ENCODE measurements at places on chromosomes 5 and 9. TPM values are rescaled to one million over a fixed set of nuclear protein-coding genes. Genes with fewer than 3 reads are reported as not detected.

The CD74 gene
- total RNA-seq = 28.2 TPM

The ABLIM3 gene
- total RNA-seq = 0.46 TPM

The SLC34A1 gene
- not detected for total RNA-seq

The CCL27 gene
- 1.0 TPM for total RNA-seq

The ANKRD18A gene
- 12.9 TPM for total RNA-seq

The ERAP2 gene
- 0.13 TPM for total RNA-seq

The MEIKIN gene
- total RNA-seq = not detected

GRCh38 chr9:98736226-98736625 is 27.5 kb upstream of the GABBR2 start:
- no peak overlapping the region for H3K4me3 ChIP-seq
- H3K27ac ChIP-seq = no peak overlapping the region
- H3K36me3 ChIP-seq = peaks cover 46% of the 10 kb centered on the region
- no peaks in the 10 kb centered on the region for H3K27me3 ChIP-seq
- peaks cover 13% of the 10 kb centered on the region for H3K4me1 ChIP-seq
- no peak for DNase-seq

- no peaks in the 10 kb centered on the region for H3K27me3 ChIP-seq
- no peaks in the 10 kb centered on the region for H3K36me3 ChIP-seq
- no peak overlapping the region for H3K4me3 ChIP-seq
- no peak overlapping the region for H3K27ac ChIP-seq
- no peak for DNase-seq
- peaks cover 6% of the 10 kb centered on the region for H3K4me1 ChIP-seq
These were observed 58.9 kb downstream of the INSYN2B start for GRCh38 chr5:169921384-169921783.

- no peaks in the 10 kb centered on the region for H3K27me3 ChIP-seq
- no peak overlapping the region for H3K4me3 ChIP-seq
- no peak for DNase-seq
- H3K27ac ChIP-seq = no peak overlapping the region
- H3K36me3 ChIP-seq = no peaks in the 10 kb centered on the region
These were observed 563.5 kb downstream of the CDH18 start for GRCh38 chr5:19424506-19424905.

DNA sequence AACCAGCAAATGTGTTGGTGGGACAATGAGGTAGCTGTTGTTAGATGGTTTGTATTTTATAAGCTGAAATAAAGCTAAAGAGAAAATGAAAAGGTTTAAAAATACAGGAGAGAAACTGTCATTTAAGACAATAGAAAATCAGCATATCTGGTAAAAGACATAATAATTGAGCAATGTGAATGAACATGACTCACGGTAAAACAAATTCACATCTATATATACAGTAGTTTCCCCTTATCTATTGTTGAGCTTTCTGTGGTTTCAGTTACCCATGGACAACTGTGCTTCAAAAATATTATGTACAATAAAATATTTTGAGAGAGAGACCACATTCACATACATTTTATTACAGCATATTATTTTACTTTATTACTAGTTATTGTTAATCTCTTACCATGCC is 1649.8 kb downstream of the EFNA5 start:
- no peaks in the 10 kb centered on the region for H3K36me3 ChIP-seq
- H3K27ac ChIP-seq = no peak overlapping the region
- H3K4me1 ChIP-seq = peaks cover 24% of the 10 kb centered on the region
- no peak for DNase-seq

DNA sequence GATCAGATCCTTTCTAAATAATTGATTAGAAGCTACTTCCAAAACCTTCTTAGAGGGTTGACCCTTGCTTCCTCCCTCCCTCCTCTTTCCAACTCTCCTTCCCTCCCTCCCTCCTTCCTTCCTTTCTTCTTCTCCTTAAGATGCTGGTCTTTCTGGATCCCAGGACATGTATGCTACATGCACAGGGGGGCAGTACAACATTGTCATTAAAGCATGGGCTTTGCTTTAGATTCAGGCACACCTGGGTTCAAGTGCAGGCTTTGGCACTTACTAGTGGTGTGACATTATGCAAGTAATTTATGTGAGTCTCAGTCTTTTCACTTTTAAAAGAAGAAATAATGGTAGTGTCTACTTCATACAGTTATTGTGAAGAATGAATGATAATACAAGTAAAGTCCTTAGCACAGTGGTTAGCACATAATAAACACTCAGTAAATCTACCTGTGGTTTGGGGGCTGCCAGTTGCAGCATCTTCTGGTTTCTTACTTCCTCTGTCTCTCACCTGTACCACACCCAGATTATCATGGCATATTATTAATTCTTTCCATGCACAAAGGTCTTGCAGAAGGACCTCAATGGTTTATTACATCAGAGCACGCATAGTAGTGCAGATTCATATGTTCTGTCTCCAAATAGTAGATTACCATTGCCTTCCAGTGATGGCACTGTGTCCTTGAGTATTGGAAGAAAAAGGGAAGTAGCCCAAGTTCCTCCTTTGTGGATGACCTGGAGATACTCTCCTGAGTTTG is 154.1 kb downstream of the ARHGAP26 start:
- H3K36me3 ChIP-seq = peaks cover 4% of the 10 kb centered on the region

- no peak overlapping the region for H3K27ac ChIP-seq
- no peak for DNase-seq
- no peaks in the 10 kb centered on the region for H3K27me3 ChIP-seq
- H3K36me3 ChIP-seq = peaks cover 5% of the 10 kb centered on the region
These were observed 5.6 kb upstream of the FUT7 start for GRCh38 chr9:137037483-137037882.

GRCh38 chr5:75277463-75277862 is 40.8 kb upstream of the ANKRD31 start:
- DNase-seq = no peak
- no peak overlapping the region for H3K27ac ChIP-seq
- peaks cover 17% of the 10 kb centered on the region for H3K36me3 ChIP-seq
- no peak overlapping the region for H3K4me3 ChIP-seq
- peaks cover 42% of the 10 kb centered on the region for H3K4me1 ChIP-seq

GRCh38 chr5:157167214-157167621 is 1.2 kb upstream of the GARIN3 start:
- no peak overlapping the region for H3K4me3 ChIP-seq
- peaks cover 25% of the 10 kb centered on the region for H3K36me3 ChIP-seq
- no peak for DNase-seq
- no peak overlapping the region for H3K27ac ChIP-seq
- peaks cover 6% of the 10 kb centered on the region for H3K27me3 ChIP-seq

DNA sequence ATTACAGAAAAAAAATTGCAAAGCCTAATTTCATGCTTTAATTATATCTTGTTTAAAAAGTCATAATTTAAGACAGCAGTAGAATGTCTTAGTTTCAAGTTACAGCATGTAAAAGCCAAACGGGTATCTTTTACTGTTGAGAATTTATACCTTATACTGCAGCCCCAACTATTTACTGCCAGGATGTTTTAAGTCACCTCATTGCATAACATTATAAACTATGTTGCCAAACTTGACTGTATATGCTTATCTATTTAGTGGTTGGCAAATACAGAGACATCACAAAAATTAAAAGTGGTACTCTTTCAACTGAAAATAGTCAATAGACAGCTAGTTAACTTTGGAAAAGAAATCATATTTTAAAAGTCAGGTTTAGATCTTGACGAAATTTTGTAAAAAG is 119.5 kb downstream of the EDIL3 start:
- peaks cover 52% of the 10 kb centered on the region for H3K4me1 ChIP-seq
- H3K4me3 ChIP-seq = no peak overlapping the region
- peaks cover 3% of the 10 kb centered on the region for H3K36me3 ChIP-seq
- no peak for DNase-seq
- H3K27ac ChIP-seq = no peak overlapping the region
- peaks cover 24% of the 10 kb centered on the region for H3K27me3 ChIP-seq

DNA sequence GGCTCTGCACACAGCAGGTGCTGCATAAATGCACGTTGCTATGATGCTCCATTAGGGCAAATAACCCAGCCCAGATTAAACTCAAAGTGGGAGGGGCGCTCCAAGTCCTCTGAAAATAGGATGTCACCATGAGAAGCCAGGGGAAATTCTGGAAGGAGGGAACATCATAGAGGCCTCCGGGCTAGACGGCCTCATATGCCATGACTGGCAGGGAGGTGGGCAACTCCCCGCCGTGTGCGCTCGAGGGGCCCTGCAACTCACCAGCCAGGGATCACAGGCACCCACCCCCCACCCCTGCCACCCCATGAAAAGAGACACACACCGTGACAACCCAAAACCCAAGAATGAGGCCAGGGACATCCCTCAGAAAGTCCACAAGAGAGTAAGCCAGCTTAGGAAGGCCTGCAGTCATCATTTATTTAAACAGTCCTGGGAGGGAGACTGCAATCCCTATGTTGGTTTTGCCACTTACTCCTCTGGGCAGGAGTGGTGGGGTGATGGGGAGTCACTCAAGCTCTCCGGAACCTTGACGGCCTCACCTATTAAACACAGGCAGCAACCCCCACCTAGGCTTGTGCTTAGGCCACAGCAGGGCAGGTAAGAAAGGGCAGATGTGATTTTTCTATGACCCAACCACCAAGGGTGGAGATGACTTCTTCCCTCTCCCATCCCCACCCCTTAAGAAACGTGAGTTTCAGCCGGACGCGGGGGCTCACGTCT is 4.0 kb downstream of the VAV2 start:
- H3K4me1 ChIP-seq = peaks cover 32% of the 10 kb centered on the region
- no peak overlapping the region for H3K27ac ChIP-seq
- no peak for DNase-seq
- H3K4me3 ChIP-seq = no peak overlapping the region
- H3K36me3 ChIP-seq = no peaks in the 10 kb centered on the region

- DNase-seq = no peak
- H3K36me3 ChIP-seq = 0 out of 2 replicates have a peak, but pooled peaks cover 4% of the 10 kb centered on the region
These were observed 41.7 kb upstream of the GABRP start for GRCh38 chr5:170741801-170742200.
